BE2C (cell line): ENCODE measurements at places on chromosomes 1 and 21.

DNA sequence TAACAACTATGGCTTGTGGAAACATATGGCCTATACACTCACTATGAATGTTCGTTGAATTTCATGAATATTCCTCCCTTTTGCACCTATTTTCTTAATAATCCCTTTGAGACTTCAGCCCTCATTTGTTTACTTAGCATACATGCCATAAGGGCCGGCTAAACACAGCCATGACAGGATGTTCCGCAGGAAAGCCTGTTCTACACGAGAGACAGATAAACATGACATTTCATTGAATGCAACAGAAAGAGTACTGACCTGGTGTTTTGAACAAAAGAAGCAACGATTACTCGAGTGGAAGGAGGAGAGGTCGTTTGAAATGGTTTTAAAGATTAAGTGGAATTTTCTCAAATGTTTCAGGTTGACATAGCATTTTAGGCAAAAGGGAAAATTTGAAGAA, 459.5 kb upstream of the CXADR start:
- no peak for DNase-seq

- peak; percentile 79 for DNase-seq
These were observed 534 bp downstream of the C1orf56 start for GRCh38 chr1:151047925-151048644.

GRCh38 chr1:229835226-229835625, 209.2 kb downstream of the URB2 start:
- no peak for DNase-seq

DNA sequence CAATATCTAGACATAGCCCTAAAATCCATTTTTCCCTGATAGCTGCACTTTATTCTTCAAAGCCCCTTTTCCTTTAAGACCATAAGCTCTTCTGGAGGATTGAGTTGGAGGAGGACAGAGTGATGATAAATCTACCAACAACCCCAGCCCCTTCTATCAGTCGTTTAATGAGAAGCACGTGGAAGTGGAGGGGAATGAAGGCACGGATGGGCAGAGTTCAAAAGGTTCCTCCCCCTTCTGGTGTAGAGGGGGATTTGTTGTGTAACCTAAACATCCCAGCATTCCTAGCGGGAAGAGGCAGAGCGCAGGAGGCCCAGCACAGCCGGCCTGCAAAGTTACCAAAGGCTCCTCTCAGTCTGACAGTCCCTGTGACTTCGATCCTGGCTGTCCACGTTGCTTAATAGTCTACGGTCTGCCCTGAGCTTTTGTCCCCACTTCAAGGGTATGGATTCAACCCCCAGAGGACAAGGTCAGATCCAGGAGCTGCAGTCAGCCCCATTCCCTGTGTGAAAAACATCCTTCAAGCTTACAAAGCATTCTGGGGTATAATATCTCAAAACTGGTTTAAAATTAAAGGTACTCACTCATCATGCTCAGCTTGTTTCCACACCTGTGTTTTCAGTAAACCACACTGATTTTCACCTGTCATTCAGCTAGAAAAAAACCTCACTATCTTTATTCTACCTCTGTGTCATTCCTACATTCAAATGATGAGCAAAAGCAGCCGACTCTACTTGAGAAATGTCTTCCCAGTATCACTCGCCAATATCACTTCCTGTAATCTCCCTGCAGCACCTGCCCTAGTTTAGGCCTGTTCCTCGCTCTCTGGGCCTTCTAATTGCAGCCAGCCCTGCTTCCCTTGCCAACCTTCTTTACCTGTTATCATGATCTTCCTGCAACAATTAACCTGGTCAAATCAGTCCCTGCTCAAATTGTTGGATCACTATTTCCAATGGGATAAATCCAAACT, 117.9 kb downstream of the PLPP3 start:
- no peak for DNase-seq

GRCh38 chr1:45122724-45123123, 83.7 kb downstream of the ZSWIM5 start:
- DNase-seq: no peak

DNA sequence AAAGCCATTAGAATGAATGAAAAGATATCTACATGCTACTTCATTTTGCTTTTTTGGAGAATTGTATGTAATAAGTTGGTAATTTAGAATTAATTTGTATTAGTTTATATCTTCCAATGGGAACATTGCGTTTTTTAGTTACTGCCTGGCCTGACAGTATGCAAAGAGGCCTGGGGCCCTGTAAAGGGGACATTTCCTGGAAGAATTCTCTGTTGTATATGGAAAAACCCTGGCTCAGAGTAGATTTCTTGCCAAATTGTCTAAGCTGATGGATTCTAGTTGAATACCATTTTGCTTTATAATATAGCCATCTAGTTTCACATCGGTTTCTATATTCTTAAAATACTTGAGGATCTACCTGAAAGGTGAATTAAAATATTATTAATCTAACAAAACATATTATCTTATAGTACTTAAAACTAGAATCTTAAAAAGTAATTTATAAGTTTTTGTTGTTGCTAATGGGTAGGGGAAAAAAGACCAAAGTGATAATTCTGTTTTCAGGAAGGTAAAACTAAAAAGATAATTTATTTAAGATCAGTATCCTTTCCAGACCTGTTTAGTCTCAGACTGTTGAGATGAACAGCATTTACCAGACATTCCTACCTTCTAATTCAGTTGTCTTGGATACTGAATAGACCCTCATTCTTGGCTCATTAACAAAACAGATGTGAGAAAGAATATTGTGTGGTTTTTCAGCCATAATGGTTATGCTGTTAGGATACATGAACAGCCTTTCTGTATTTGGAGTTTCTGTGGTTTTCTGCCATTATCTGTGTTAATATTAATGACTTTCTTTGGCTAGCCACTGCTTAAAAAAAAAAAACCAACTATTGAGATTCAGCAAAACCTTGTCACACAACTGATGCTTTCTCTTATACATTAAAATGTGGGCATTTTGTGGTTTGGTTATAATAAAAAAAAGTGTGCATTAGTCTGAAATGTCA, 4.8 kb downstream of the AGO3 start:
- no peak for DNase-seq

GRCh38 chr1:51415963-51416362, 85.6 kb upstream of the TTC39A start:
- no peak for DNase-seq

DNA sequence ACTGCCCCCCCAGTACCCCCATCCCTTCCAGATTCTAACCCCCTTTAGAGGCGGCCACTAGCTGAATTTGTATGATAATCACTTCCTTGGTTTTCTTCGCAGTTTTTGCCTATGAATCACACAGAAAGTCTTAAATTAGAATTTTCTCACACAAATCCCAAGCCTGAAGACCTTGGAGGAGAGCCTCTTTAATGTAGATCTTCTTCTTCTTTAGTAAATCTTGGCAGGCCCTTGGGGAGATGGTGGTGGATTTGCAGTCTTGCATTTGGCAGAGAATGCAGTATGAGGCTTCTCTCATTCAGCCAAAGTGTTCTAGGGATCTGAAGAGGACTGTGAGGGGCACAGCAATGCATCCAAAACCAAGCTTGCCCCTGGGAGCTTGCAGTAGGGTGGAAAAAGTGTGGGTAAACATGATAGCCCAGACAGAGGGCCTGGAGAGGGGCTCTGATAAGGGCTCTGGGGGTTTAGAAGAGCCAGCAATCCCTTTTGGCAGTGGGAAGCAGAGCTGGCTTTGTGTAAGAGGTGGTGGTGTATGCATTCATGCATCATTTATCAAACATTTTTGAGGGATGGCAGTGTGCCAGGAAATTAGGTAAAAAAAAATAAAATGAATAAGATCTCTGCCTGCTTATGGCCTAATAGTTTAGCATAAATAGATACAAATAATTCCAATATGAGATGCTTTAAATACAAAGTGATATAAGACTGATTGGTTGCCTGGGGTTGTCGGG, 7.7 kb upstream of the CDC42 start:
- no peak for DNase-seq

GRCh38 chr1:226302731-226303130, 6.2 kb downstream of the LIN9 start:
- DNase-seq: no peak

GRCh38 chr1:41743366-41743765, 175.4 kb downstream of the HIVEP3 start:
- no peak for DNase-seq

- no peak for DNase-seq
These were observed 24.1 kb downstream of the SLC9A1 start for GRCh38 chr1:27130798-27131197.

DNA sequence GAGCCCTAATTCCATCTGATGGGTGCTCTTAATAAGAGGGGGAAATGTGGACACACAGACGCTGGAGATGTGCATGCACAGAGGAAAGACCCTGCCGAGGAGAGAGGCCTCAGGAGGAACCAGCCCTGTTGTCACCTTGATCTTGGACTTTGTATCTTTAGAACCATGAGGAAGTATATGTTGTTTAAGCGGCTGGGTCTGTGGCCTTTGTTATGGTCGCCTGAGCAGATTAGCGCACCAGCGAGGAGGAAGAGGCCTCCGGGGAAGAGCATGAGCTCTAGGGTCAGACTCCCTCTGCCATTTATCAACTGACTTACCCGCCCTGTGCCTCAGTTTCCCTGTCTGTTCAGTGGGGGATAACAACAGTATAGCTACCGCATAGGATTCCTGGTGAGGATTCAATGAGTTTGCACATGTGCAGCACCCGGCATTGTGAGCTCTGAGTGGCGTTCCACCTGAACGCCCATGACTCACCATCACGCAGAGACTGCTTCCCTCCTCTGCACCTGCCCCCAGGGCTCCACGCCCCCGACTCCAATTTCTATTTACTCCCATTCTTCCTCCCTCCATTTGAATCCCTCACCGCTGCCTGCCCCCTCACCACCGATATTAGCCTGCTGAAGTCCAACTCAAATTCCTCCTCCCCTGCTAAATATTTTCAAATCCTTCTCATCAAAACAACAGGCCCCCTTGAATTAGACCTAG, 67.2 kb downstream of the ATP5PO start:
- peak; percentile 84 for DNase-seq

DNA sequence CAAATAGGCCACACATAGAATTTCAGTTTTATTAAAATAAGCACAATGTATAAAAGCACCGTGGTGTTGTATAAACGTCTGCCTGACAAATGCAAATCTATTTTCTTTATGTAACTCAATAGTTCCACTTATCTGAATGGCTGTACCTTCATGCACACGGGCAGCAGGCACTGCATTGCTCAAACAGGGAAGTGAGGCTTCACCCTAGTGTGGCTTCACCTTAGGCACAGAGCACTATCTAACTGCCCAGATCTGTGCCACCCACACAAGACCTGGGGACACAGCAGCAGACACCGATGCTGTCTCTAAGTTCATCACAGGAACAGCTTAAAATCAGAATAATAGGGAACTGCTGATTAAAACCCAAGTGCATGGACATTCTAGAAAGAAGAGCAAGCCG, 6.0 kb upstream of the KNCN start:
- no peak for DNase-seq

DNA sequence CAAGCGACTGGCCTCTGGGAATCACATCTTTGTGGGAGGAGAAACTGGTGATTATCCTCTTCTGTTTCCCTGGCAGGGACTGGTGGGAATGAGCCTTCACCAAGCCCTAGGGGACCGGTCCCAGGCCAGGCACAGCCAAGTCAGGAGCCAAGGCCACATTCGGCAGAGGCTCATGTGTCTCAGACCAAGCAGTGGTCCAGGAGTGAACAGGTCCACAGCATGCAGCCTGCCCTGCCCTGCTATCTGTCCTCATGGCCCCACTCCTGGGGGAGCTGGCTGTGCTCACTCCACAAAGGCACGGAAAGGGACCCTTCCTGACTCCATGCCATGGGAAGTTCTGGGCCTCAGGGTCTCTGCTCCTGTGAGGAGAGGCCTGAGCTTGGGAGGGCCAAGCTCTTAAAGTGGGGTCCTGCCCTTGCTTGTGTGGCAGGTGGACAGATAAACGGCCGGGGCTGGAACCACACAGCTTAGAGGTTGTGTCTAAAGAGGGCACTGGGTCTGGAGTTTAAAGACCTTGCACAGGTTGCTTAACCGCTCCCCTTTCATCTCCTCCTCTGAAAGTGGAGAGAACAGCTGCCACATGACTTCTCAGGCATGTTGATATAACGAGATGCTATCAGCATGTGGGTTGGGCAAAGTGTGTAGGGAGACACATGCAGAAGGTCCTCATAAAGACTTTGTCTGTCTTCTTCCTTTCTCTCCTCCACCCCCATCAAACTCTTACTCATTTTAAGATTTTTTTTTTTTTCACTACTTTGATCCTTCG, 57.5 kb downstream of the CASQ2 start:
- DNase-seq: no peak

GRCh38 chr1:65150583-65151263, 2.7 kb downstream of the AK4 start:
- DNase-seq: no peak

DNA sequence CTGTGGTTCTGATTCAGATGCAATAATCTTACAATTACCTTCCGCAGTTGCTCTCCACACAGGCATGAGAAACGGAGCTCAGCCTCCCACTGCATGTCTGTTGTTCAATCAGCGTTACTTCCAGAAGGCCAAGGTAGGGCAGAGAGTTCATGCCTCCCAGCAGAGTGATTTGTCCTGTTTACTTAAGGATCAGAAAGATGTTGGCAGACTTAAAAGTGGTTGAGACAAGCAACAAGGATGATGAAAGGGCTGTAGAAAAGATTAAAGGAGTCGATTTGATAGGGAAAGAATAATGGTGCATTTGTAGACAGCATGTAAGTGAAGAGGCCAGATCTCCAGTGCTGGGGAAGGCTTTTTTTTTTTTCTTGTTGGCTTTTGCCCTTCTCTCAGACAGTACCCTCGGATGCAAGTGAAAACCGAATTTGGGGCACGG, 26.6 kb downstream of the ARMH1 start:
- no peak for DNase-seq

DNA sequence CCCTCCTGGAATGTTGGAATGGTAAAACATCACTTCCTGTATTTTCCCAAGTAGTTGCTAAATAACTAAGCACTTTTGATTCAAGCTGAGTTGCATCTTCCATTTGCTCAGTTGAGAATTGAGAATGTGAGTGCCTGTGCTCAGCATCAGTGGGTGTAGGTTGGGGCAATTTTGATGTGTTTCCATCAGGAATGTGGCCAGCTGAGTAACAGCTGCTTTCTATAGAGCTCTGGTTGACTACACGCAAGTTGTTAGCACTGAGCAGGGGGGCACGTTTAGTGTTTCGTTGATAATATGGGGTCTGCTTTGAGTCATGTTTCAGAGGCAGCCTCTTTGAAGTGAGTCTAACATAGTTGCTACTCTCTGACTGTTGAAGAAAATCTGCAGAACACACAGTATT, 41.5 kb downstream of the LRRC53 start:
- no peak for DNase-seq

- DNase-seq: no peak
These were observed 107.1 kb upstream of the PAXBP1 start for GRCh38 chr21:32878661-32879060.
